ENCODE measurements at places on chromosomes 1 and 21.
A peak's percentile ranks its signal among the peaks of the same experiment; 100 is the strongest.

DNA sequence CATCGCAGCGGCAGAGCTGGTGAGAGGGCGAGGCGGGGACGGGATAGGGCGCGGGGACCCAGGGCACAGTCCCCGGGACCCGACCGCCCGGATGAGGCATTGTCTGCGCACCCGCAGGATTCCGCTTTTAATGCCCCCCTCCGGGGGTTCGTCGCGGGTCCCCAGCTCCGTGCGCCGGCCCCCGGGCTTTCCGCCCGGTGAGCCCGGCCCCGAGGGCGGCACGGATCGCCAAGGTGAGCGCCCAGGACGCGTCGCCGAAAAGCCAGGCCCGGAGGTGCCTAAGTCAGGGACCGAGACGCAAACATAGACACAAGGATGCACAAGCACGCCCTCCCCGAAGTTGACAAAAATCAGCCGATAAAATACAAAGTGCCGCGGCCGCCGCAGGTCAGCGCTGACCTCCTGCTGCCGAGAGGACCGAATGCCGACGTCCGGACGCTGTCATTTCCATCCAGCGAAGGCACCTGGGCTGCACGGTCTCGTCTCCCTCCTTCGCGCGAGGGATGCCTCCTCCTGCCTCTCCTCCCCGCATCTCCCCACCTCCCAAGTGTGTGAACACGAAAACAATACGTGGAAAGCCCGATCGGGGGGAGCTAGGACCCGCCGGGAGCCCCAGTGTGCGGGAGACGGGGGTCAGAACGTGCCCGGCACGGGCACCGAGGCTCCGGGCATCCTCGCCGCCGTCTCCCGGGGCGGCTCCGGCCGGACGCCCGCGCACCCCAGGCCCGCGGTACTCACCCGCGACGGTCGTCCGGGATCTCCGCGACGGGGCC, 101.1 kb upstream of the SOD1 start:
- DNase-seq, result peak; percentile 77

DNA sequence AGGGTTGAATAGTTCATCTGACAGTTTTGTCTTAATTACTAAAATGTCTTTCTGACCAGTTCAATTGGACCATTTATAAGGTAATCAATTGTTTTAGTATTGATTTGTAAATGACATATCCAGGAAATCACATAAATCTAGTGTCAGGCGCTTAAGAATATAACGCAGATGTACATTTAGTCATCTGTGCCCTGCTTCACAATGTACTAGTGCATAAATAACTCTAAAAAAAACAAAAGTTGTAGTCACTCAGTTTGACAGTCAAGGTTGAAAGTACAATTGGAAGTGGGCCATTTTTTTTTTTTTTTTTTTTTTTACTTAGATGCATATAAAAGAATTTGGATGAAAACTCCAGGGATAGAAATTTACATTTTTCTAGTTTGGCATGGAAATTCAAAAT, 490.4 kb downstream of the PTPRC start:
- DNase-seq, result no peak

DNA sequence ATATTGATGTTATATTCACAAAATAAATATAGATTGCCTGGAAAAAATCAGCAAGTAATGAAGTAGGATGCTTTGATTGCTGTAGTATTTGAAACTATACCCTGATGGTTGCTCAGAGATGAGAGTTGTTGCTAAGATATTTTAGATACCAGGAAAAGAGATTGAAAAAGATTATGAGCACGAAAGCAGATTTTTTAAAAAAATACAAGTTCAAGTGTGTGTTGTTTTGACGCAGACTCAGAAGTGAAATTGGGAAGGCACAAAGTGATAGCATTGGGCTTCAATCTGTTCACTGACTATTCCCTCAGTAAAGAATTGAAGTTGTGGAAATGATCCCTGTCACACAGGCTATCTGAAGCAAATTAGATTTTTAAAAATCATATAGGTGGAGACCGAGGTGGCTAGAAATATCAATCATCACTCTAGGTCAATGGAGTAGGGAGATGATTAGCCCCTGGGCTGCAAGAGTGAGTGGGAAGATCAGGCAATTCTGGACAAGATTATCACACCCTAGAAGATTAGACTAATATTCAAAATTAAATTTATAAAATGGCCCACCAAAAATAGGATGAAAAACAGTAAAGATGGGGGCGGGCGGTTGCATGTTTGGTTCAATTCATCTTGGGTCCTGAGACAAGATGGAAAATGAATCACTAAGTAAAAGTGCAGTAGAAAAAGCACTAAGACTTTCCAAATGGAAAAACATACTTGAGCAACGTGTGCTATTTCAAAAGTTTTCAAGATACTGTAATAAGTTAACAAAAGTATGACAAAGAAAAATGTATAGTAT, 41.5 kb upstream of the LRRC8D start:
- no peak for DNase-seq

DNA sequence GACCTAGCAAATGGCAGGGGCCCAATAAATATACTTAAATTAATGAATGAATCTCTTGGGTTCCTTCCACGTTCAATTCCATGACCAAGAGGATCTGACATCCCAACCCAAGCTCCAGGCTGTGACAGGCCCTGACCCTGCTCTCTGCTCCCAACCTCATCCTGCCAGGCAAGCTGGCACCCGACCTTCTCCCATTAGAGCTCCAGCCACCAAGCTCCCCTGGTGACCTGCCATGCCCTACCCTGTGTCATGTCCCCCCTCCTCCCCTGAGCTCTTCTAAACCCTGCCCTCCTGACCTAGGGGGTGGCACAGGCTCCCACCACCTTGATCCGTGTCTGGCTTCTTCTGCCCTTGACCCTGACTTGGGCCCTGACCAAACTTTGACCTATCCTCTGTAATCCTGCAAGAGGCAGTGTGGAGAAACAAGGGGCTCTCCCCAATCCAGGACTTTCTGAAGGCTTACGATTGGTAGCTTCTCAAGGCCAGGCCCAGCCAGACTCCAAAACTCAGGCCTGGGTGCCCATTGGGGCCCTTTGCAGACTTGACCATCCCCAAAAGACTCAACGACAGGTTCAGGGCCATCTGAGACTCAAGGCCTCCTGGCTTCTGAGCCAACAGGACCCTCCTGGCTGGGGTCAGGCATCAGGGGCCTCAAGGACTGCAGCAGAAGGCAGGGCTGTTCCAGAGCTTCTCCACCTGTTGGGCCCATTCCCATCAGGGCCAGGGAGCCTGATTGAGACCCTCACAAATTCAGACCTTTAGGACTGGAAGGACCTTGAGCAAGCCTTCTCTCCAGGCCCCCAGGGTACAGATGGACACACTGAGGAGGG, 249.0 kb downstream of the PTPRU start:
- DNase-seq, result no peak

DNA sequence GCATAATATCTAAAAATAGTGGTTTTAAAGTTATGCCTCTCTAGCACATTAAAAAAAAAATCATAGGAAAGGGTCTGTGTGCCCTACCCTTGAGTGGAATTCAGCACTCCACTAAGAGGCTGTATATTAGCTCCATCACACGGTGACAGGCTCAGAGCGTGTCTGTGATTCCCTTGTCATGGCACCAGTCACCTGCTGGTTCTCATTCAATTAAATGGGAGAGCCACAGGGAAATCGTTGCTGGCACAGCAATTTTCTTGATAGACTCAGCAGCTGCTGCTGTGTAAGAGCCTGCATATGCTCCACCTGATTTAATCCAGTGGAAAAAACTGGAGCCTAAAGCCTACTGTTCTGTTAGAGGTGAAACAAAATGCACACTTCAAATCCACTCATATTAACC, 9.5 kb downstream of the ATP6V1G3 start:
- DNase-seq, result peak; percentile 89

- DNase-seq, result no peak
Observed at GRCh38 chr21:17351766-17352165, 161.1 kb upstream of the CXADR start.

DNA sequence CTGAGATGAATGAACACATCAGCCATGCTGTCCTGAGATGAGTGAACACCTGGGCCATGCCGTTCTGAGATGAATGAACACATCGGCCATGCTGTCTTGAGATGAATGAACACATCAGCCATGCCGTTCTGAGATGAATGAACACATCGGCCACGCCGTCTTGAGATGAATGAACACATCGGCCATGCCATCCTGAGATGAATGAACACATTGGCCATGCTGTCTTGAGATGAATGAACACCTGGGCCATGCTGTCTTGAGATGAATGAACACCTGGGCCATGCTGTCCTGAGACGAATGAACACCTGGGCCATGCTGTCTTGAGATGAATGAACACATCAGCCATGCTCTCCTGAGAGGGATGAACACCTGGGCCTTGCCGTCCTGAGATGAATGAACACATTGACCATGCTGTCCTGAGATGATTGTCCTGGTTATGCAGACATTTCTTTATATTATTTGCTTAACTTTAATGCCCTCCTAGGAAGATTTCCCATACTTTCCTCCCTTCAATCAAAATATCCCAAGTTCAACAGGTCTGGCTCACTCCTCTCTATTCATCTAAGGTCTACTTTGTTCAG, 48.6 kb upstream of the COL6A1 start:
- no peak for DNase-seq

DNA sequence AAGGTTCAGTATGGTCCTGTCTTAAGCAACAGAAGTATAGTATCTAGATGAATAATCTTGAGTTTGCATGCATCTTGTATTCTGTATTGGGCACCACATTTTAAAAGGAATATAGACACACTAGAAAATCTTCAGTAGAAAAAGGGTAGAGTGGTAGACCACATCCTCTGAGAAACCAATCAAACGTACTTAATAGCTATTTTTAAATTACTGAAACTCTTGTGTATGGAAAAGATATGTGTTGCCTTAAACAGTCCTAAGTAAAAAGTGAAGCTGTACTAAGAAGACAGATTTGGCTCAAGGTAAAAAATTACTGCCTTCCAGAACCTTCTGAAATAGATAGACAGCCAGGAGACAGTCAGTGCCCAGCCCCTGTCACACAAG, 3.1 kb downstream of the CTXND2 start:
- no peak for DNase-seq

- no peak for DNase-seq
Observed at GRCh38 chr1:230147253-230148125, 80.5 kb downstream of the GALNT2 start.

GRCh38 chr1:160997323-160998038, 23.5 kb downstream of the F11R start:
- DNase-seq, result peak; percentile 7

All from NCI-H1694 treated with DMSO at 0.1 percent for 48 hours (cell line).